ENCODE measurements at places on chromosomes 11 and 22.

GRCh38 chr11:35261197-35261596, 122.2 kb downstream of the CD44 start:
- DNase-seq, result no peak

DNA sequence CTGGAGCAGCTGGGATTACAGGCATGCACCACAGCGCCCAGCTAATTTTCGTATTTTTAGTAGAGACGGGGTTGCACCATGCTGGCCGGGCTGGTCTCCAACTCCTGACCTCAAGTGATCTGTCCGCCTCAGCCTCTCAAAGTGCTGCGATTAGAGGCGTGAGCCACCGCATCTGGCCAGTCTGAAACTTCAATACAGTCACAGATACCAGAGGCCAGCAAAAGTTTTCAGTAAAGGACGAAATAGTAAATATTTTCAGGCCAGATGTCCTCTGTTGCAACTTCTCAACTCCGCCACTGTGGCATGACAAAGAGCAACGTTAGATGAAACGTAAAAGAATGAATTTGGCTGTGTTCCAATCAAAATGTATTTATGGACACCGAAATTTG, 403.6 kb downstream of the MN1 start:
- DNase-seq, result no peak

DNA sequence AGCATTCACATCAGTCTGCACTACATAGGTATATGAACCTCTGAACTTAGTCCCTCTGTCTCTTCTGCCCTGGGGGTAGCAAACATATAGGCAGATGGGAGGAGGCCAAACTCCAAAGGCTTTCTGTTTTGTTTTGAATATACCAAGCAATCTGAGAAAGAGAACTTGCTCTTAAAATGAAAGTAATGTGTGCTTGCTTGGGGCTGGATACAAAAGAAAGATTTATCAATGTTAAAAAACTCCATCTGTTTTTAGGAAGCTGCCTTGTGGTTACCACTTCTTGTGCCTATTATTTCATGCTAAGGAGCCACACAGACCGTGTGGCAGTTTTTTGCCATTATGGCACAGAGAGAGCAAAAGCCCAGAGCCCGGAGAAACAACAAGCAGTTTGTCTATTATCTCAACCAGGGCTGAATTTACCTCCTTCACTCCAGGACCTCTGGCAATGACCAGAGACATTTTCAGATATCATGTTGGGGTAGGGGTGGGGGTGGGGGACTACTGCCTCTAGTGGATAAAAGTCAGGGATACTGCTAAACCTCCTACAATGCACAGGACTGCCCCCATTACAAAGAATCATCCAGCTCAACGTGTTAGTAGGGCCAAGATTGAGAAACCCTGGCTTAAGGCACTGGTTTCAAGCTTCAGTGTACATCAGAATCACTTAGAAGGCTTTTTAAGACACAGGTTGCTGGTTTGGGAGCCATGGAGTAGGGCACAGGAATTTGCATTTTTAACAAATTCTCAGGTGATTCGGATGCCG, 124.2 kb downstream of the APIP start:
- no peak for DNase-seq

DNA sequence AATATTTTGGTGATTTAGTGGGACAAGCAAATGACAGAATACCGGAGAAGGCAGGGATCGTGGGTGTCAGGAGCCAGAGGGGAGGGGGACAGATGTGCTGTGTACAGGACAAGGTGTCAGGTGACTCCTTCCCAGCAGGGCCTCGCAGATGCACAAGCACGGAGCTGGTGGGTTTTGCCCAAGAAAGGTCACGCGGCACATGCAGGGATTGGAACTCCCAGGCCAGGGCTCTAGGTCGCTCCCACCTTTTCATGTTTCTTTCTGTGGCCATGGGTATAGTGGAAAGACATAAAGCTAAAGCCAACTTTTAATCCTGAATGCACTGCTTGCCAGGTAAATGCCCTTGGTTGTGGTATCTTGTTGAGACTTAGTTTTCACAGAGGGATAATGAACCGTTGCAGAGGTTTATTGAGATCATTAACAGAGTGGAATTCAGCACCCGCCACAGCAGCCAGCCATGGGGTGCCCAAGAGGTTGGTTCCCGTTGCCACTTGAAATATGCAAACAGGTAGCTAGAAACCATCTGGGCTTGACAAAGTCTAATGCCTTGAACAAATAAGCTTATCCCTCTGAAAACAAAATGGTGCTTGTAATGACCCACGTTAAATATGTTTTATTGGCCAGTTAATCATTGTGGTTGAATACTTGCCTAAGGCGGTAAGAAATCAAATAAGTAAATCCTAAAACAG, 10.1 kb downstream of the C22orf23 start:
- no peak for DNase-seq

DNA sequence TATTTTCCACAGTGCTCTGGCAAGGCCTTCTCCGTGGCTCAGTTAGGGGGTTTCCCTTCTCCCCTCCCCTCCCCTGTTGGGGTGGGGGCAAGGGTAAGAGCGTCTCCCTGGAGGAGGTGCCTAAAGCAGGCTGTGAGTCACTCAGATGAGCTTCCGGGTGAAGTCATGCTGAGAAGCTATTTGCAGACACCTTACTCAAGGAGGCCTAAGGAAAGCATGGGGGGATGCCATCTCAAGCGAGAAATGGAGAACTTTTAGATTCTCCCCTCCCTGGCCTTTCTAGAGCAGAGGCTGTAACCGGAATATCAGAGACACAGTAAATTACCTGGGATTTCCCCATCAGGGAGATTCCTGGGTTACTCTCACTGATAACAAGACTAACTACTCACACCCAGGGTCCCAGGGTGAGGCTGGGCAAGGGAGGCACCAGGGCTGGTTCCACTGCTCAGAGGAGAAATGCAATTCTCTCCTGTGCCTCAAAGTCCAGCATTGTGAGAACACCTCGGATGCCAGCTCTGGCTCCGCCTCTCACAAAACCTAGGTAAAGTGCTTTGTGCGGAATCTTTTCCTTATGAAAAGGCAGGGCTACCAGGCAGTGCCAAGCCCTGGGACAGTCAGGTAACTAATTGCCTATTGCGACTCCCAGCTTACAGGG, 123.6 kb downstream of the ABTB2 start:
- DNase-seq, result no peak

DNA sequence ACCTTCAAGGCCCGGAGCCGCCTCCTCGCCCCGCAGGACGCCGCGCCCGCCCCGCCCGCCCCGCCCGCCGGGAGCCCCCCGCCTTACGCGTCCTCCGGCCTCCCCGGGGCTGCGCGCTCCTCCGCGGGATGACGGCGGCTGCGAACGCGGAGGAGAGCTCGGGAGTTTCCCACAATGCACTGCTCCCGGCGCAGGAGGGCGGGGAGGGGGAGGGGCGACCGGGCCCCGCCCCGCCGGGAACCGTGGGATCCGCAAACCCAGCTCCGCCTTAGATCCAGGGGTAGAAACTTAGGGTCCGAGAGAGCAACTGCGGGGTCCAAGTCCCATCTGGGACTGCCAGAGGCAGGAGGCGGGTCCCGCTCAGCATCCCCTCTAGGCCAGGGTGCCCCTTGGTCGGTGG, at the start of gene CEND1:
CEND1 (minus strand) TSS at position 148 of the 400 bp plus-strand sequence. CDS start 1,514 bp downstream, outside the sequence.
- DNase-seq, result peak; percentile 51

DNA sequence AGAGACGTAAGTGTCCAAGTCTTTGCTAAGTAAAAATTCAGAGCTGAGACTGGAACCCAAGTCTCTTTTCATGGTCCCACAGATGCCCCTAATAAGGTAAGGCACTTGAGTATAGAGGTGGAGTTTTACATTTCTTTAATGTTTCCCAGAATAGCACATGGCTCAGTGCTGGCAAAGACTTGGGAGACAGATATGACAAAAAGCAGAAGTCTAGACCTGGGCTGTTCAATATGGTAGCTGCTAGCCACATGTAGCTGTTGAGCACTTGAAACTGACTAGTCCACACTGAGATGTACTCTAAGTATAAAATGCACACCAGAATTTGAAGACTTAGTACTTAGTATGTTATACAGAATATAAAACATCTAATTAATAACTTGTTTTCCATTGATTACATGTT, 17.6 kb downstream of the VSTM5 start:
- DNase-seq, result no peak

DNA sequence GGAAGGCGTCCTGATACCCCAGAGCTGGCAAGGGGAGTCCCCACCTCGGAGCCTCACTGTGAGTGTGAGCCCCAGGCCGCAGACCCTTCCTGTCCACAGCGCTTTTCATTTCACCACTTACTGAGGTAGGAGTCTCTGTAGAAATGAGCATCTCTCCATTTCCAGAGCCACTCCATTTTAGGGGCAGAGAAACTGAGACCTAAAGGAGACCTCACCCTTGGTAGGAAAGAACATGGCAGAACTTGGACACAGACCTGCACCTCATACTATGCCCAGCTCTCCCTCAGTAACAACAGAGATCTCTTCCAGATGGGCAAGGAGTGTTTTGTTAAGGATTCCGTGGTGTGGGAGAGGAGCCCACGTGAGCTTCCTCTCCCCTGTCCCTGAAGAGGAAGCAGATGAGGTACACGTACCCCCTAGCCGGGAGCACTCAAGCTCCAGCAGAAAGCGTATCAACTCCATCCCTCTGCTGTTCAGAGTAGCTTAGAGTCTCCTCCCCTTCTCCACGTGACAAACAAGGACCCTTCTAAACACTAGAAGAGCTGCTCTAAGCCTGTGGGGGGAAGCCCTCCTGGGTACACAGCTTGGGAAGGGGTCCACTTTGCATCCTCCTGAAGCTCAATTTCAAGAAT, 532 bp upstream of the VSIG2 start:
- DNase-seq, result no peak

GRCh38 chr11:60757231-60757800, 649 bp downstream of the MS4A15 start:
- no peak for DNase-seq

GRCh38 chr22:46845296-46846149, 83.1 kb downstream of the TBC1D22A start:
- no peak for DNase-seq

DNA sequence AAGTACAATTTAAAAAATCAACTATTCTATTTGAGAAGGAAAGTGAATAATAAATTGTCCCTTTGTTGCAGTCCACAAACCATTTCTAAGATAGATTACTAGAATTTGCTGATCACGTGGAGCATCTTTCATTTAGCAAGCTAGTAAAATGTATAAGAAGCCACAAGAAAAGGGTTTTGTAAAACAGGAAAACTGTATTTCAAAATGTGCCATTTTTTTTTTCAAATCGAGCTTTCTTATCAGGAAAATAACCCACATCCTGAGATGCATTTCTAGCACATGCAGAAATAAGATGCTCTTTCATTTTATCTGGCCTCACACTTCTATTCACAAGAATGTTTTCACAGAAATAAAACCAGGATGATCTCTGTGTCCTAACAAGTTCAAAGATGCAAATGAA, 3.2 kb upstream of the PATE3 start:
- DNase-seq, result no peak

Data from WERI-Rb-1 (cell line).